ENCODE measurements at places on chromosomes 5 and 9. TPM values are rescaled to one million over a fixed set of nuclear protein-coding genes. Genes with fewer than 3 reads are reported as not detected.

DNA sequence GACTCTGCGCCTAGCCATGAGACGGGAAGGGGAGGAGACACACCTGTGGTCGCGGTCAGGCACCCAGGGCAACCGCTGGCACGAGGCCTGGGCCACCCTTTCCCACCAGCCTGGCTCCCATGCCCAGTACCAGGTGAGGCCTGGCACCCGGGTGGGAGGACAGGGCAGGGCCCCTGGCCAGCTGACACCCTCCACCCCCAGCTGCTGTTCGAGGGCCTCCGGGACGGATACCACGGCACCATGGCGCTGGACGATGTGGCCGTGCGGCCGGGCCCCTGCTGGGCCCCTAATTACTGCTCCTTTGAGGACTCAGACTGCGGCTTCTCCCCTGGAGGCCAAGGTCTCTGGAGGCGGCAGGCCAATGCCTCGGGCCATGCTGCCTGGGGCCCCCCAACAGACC lies 5.0 kb downstream of the MAMDC4 start:
- DNase-seq = no peak

DNA sequence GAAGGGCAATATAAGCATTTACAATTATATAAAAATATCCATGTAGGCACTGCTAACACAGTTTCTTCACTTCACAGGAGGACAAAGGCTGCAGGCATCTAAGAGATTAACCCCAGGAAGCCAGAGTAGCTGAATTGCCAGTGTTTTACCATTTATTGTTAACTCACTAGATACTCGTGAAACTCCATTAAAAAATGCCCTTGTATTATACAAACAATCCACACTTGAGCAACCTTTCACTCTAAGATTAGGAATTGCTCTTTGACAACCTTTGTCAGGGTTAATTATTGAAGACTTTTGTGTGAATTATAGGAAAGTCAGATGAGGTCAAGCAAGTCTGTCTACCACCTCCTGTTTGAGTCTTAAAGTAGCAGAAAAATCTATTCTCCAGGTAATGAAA lies 317.8 kb downstream of the ADGRV1 start:
- no peak for DNase-seq

- no peak for DNase-seq
These were observed 123.5 kb downstream of the SMARCA2 start for GRCh38 chr9:2138646-2139045.

DNA sequence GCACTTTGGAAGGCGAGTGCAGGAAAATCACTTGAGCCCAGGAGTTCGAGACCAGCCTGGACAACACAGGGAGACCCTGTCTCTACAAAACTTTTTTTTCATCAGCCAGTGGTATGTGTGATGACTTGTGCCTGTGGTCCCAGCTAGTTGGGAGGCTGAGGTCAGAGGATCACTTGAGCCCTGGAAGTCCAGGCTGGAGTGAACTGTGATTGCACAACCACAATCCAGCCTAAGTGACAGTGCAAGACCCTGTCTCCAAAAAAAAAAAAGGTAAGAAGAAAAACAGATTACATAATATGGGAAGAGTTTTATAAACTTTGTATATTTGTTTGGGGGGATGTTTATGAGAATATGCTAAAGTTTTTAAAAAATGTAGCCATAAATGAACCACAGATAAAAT lies 76.5 kb upstream of the CER1 start:
- no peak for DNase-seq

DNA sequence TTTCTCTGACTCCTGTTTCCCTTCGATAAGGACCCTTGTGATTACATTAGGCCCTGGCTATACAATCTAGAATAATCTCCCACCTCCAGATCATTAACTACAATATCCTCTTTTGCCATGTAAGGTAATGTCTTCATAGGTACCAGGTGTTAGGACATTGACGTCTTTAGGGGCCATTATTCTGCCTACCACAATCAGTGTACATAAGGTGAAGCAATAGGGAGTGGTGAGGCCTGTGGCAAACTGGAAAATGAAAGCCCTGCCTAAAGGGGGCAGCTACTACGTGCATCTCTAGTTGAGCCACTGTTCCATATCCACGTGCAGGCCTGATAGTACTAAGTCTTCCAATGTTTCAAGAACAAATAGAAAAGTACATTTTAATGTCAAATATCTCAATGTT lies 4.8 kb upstream of the ALDH1B1 start:
- DNase-seq = peak; percentile 18

GRCh38 chr9:95740217-95741004 lies 135.1 kb upstream of the ERCC6L2 start:
- no peak for DNase-seq

GRCh38 chr9:23492126-23493002 lies 333.7 kb downstream of the ELAVL2 start:
- no peak for DNase-seq

- DNase-seq = no peak
These were observed 48.4 kb downstream of the F2R start for GRCh38 chr5:76764374-76764773.

GRCh38 chr9:80125731-80126264 lies 554.0 kb downstream of the TLE4 start:
- DNase-seq = no peak

GRCh38 chr9:81629440-81629839 lies 59.9 kb downstream of the TLE1 start:
- no peak for DNase-seq

DNA sequence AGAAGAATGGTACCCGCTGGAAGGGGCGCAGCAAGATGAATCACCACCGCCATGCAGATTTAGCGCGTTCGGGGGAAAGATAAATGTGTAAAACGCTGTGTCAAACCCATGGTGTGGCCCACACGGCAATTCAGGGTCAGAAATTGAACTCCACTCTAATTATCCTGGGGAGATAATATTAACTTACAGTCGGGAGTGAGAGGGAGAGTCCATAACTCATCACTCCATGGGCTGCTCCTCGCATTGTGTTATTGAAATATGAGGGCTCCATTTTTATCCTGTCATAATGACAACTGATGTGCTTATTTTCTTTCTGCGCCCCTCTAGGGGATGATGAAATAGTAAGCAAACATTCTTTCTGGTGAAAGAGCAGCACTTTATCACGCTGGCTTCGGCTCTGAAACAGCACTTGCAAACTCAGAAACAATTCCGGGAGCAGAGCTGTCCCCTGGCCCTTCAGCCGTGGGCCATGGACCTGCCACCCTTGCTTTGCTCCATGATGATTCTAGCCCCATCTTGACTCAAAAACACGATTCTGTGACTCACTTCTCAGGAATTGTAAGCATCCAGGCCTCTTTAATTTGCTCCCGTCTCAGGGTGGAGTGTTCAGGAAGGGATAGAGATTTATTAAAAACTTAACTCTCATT lies 431.6 kb downstream of the IRX1 start:
- no peak for DNase-seq

- no peak for DNase-seq
These were observed 215.2 kb upstream of the SNX2 start for GRCh38 chr5:122559676-122560075.

- no peak for DNase-seq
These were observed 1.2 kb upstream of the SOHLH1 start for GRCh38 chr9:135700525-135700924.

DNA sequence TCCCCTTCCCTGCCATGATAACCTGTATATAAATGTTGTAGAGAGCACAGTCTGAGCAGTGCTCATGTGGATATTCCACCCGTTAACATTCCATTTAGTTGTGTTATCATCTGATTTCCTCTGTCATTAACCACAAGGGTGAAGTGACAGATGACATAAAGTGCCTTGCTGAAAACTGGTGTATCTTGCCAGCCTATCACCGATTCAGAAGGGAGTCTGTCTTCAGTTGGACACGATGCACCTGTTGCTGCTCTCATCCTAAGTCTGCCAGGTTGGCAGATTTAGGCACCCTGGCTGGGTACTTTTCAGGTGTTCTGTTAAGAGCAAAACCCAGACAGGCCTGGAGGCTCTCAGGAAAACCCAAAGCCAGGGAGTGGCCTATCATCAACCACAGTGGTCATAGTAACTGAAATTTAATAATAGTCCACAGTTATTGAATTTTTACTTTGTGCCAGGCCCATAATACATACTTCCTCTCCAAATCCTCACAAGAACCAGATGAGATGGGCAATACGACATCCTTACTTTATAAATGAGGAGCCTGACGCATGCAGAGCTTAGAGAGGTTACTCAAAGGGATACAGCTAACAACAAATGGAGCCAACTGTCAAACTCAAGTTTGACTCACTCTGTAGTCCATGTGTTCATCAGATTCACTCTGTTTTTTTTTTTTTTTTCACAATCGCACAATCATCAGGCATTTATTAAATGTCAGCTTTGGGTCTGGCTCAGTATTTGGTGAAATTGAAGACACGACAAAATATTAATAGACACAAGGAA lies 100.7 kb upstream of the SPRY4 start:
- peak; percentile 33 for DNase-seq

DNA sequence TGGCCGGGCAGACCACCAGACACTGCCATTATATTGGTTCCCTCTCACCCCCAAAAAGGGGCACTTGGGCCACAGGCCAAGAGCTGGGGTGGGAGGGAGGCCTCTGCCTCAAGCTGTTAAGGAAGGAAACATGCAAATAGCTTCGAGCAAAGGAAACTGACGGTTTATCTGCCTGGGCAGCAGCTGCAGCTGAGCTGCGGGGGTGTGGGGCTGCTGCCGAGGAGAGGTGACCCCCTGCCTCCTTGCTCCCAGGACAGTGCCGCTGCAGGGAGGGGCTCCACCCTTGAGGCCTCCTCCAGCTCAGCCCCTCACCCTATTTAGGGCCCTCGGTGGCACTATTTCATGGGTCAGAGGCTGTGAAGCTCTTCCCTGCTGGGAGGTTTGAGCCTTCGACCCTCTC lies 789 bp downstream of the DOK3 start:
- no peak for DNase-seq

DNA sequence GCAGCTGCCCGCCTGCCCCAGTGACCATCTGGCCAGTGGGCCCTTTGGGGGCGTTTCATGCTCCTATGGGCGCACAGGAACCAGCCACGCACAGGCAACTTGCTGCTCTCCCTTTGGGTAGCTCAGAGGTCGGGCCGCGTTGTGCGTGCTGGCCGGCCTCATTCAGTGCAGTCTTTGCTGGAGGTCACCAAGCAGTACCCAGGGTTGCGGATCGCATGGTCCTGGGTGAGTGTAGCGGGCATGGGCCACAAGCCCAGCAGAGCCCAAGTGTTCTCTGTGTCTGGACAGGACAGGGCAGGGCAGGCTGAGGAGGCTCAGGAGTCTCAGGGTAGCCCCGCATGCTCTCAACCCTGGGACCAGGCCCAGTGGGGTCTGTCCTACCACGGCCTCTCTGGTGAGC lies 9.9 kb upstream of the MRNIP start:
- DNase-seq = no peak

- DNase-seq = no peak
These were observed 61.4 kb upstream of the ICE1 start for GRCh38 chr5:5360941-5361520.

DNA sequence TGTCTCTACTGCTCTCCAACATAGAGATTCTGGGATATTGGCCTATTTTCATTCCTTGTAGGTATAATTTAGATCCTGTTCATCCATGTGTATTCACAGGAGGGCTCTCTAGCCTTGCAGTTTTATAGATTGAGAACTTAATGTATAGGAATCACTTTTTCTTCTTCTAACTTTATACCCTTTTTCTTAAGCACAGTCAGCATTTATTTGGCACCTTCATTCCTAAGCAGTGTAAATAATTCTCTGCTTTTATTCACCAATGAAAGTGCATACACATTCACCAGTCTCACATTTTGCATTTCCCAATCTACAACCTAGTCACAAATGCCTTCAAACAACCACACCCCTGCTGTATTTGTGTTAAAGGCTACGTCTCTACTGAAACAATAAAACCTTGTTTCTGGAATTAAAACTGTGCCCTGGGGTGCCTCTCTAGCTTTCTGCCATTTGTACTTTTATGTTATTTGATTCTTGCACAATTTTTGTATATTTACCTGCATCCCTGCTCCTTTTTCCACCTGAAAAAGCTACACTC lies 49.3 kb downstream of the NREP start:
- DNase-seq = no peak

DNA sequence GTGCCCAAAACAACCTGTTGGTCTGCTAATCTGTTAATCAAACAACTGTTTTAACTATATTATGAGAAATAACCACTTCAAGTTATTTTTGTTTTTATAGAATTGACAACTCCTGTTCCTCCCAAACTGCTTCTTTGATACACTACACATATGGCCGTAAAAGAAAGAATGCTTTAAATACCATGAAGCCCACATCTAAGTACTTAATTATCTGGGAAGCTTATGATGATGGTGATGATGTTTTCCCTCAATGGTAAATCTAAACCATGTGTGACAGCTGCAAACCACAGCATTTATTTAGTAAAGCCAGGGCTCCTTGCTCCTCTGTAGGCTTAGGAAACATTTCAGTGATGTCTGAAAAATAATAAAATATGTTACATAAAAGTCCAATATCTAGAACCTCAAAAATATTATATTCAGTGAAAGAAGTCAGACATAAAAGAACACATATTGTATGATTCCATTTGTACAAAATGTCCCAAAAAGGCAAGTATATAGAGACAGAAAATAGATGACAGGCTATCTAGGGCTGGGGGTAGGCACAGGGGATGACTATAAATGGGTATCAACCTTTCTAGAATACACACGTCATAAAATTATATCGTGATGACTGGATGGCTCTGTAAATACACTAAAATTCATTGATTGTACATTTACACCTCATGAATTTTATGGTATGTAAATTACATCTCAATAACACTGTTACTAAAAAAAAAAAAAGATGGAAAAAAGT lies 154.1 kb downstream of the EFNA5 start:
- no peak for DNase-seq

- no peak for DNase-seq
These were observed 182.2 kb downstream of the TRIO start for GRCh38 chr5:14325369-14325768.

DNA sequence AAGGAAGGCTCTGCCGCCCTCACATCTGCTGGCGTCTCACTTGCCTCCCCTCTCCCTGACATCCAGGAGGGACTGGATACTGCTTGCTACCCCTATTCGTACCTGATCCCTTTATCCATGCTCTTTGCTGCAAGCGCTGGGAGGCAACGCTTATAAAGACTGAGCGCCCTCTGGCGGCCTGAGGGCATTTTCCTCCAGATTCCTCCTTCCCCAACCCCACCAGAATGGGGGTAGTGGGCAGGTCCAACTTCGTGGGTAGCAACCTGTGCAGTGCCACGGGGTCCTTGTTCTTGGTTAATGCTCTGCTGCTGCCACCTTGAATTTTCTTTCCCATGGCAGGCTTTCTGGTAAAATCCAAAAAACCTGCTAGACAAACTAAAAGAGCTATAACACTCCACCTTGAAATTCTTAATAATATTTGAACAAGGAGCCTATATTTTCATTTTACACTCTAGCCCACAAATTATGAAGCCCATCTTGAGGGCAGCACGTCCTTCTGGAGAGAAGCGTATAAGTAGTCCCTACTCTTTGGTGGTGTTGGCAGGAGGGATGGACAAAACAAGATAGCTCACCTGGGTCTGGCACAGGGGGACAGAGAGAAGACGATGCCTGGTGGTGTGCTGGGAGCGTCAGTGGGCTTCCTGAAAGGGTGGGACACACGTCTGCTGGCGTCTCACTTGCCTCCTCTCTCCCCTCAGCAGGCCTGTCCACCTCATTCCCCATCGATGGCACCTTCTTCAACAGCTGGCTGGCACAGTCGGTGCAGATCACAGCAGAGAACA lies 52.5 kb downstream of the JADE2 start:
- DNase-seq = peak; percentile 94

- no peak for DNase-seq
These were observed 2.7 kb upstream of the CXXC5 start for GRCh38 chr5:139645430-139645871.

- no peak for DNase-seq
These were observed 13.1 kb upstream of the ANXA1 start for GRCh38 chr9:73138516-73138915.

Gene CCDC171
- 0.87 TPM for total RNA-seq

Gene ACTBL2
- not detected for total RNA-seq

Gene PRUNE2
- 13.9 TPM for total RNA-seq

Gene CDH9
- total RNA-seq = not detected

Gene FBP2
- total RNA-seq = not detected

Measured in mesenteric fat pad (tissue), 1 donor.